Spinal cord (tissue), 10 donors: ENCODE measurements at places on chromosomes 4 and X. TPM values are rescaled to one million over a fixed set of nuclear protein-coding genes. Genes with fewer than 3 reads are reported as not detected.

Gene F8A1
- 3.7 TPM for total RNA-seq

Gene EPHA5
- 14.1 TPM for total RNA-seq

Gene SHOX
- total RNA-seq = 0.06 TPM

Gene PABPC1L2B
- total RNA-seq = 1.3 TPM

Gene NDNF
- 130 TPM for total RNA-seq

Gene BBS12
- total RNA-seq = 9.8 TPM

Gene SOWAHD
- total RNA-seq = 0.88 TPM

Gene HMGN5
- 6.0 TPM for total RNA-seq

Gene ABLIM2
- total RNA-seq = 12.2 TPM

Gene ANOS1
- total RNA-seq = 115 TPM

Gene ANAPC10
- 44.4 TPM for total RNA-seq

Gene SLIT2
- 64.1 TPM for total RNA-seq

Gene WAS
- 3.1 TPM for total RNA-seq

Gene AFM
- not detected for total RNA-seq

Gene EXOC1L
- total RNA-seq = 0.17 TPM

Gene ZCCHC18
- total RNA-seq = 11.2 TPM

Gene OTUD6A
- not detected for total RNA-seq

Gene NPY5R
- total RNA-seq = 11.8 TPM

Gene DCX
- 46.3 TPM for total RNA-seq

Gene ASMT
- 0.33 TPM for total RNA-seq

Gene TMEM187
- 2.0 TPM for total RNA-seq

Gene ZDHHC15
- total RNA-seq = 9.1 TPM

Gene MAGEC1
- total RNA-seq = not detected

Gene SPANXA1
- not detected for total RNA-seq

Gene SERTM2
- 5.1 TPM for total RNA-seq

Gene PAK3
- total RNA-seq = 120 TPM

Gene SPANXA2
- total RNA-seq = not detected

Gene CENPVL2
- 2.0 TPM for total RNA-seq

Gene CYLC1
- total RNA-seq = not detected

Gene IL2RG
- 0.22 TPM for total RNA-seq

Gene GPC3
- 109 TPM for total RNA-seq

Gene CXCL1
- total RNA-seq = 4.8 TPM

Gene SSX4
- not detected for total RNA-seq

Gene BEX5
- total RNA-seq = 28.3 TPM

Gene RASGEF1B
- 30.5 TPM for total RNA-seq

Gene GPR78
- 3.0 TPM for total RNA-seq

Gene GLRA2
- total RNA-seq = 14.4 TPM

Gene SSX2
- total RNA-seq = not detected

Gene PF4V1
- 4.2 TPM for total RNA-seq

Gene RPS6KA6
- total RNA-seq = 7.1 TPM

Gene LRRC66
- total RNA-seq = 0.30 TPM

Gene ARHGAP36
- total RNA-seq = 56.6 TPM

Gene TCEAL1
- 39.2 TPM for total RNA-seq

Gene FRG2
- total RNA-seq = not detected

Gene HAUS3
- 22.6 TPM for total RNA-seq

Gene CFAP47
- total RNA-seq = 10.9 TPM

Gene ZNF630
- 4.7 TPM for total RNA-seq

Gene BEX1
- total RNA-seq = 96.5 TPM

Gene MTMR8
- total RNA-seq = 4.5 TPM

Gene FGFRL1
- 39.2 TPM for total RNA-seq

Gene RAI2
- 1.8 TPM for total RNA-seq

Gene NPFFR2
- 2.9 TPM for total RNA-seq

Gene GABRG1
- 26.6 TPM for total RNA-seq

Gene ADRA2C
- total RNA-seq = 7.5 TPM
